Fibroblast of the aortic adventitia (primary cell): ENCODE measurements at places on chromosomes 2 and 18. TPM values are rescaled to one million over a fixed set of nuclear protein-coding genes. Genes with fewer than 3 reads are reported as not detected.

The ZNF892 gene
- total RNA-seq: 4.9 and 7.3 TPM in 2 replicates

The TTLL4 gene
- 12.4 and 14.2 TPM in 2 replicates for total RNA-seq

The TMEM17 gene
- total RNA-seq: 0.90 and 4.4 TPM in 2 replicates

The LYPD6B gene
- 0.18 TPM in 1 of 2 replicates, not detected in the other for total RNA-seq

The CHPF gene
- 62.4 and 271 TPM in 2 replicates for total RNA-seq

The MALL gene
- 10.1 and 442 TPM in 2 replicates for total RNA-seq

The MC4R gene
- not detected in 2 replicates for total RNA-seq

The UNC50 gene
- total RNA-seq: 42.8 and 49.6 TPM in 2 replicates

The GPR45 gene
- total RNA-seq: not detected in 2 replicates

The FSHR gene
- not detected in 2 replicates for total RNA-seq

The FRZB gene
- total RNA-seq: 0.08 and 0.18 TPM in 2 replicates
